ENCODE measurements at places on chromosomes 6 and 20.

DNA sequence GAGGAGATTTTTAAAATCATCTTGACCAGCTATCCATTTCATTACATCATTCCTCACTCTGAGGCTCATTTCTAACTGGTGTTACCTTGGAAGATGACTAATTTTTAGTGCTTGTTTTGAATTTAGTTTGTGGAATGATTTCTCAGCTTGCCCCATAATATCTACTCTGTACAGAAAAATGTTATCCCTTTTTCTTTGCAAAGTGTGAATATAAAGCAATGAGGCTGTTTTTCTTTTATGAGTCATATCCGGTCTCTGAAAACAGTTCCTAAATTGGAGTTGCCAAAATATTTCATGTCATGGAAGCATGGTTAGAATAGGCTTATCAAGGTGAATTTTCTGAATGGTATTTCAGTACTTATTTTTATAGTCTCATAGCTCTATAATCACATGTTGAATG lies 43.8 kb downstream of the FUT9 start:
- no peak for DNase-seq

DNA sequence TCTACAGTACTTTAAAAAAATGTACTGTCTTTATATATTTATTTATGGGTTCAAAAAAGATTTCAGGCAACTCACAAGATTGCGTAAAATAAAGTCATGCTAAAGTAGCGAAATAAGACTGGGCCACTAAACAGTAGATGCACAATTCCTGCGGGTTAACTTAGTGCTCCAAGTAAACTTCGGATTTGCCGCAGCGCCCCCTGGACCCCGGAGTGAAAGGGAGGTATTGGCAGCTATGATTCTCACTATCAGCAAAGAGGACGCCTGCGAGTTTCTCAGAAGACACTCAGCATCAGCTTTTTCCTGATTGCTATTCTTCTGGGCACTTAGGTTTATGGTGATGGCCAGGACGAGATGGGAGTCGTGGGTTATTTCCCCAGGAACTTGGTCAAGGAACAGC lies 1.4 kb downstream of the OTOR start:
- no peak for DNase-seq

GRCh38 chr6:30767158-30767943 lies 23.0 kb upstream of the IER3 start:
- DNase-seq = no peak

GRCh38 chr20:37526839-37527637 lies 638 bp downstream of the BLCAP start:
- DNase-seq = no peak

GRCh38 chr20:17827759-17828559 lies 128.2 kb downstream of the BANF2 start:
- DNase-seq = no peak

- DNase-seq = no peak
Measured at GRCh38 chr6:30378290-30378937, 33.5 kb downstream of the RPP21 start.

DNA sequence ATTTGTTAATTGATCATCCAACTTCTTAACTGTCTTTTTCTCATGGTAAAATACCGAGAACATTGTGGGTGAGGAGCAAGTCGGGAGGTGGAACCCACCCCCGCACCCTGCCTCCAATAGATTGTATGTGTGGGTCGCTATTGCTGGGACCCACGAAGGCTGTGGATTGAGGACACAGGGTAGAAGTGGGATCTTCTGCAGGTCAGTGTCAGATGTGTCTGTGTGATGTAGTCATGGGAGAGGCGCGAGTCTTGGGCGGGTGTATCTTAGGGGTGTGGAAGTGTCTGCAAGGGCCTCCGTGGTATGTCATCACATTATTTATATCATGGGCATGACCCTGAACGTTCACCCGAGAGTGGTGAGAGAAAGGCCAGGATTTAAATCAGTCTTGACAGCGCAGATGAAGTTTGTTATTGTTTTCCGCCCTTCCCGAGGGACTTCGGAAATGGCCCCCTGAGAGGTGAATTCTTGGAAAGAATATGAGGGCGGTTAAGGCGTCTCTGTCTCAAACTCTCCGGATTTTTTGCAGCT lies 472 bp upstream of the PAQR8 start:
- no peak for DNase-seq

- no peak for DNase-seq
Measured at GRCh38 chr6:131572686-131573415, at the start of gene ARG1. TSS of gene ARG1 (plus strand) at chr6:131573226. CDS start at chr6:131573283, 57 bp downstream.

- no peak for DNase-seq
Measured at GRCh38 chr20:41234546-41234945, 83.0 kb downstream of the ZHX3 start.

GRCh38 chr6:129844118-129844891 lies 16.8 kb downstream of the TMEM244 start:
- DNase-seq = no peak

GRCh38 chr6:106064756-106065155 lies 21.4 kb upstream of the PRDM1 start:
- DNase-seq = no peak

DNA sequence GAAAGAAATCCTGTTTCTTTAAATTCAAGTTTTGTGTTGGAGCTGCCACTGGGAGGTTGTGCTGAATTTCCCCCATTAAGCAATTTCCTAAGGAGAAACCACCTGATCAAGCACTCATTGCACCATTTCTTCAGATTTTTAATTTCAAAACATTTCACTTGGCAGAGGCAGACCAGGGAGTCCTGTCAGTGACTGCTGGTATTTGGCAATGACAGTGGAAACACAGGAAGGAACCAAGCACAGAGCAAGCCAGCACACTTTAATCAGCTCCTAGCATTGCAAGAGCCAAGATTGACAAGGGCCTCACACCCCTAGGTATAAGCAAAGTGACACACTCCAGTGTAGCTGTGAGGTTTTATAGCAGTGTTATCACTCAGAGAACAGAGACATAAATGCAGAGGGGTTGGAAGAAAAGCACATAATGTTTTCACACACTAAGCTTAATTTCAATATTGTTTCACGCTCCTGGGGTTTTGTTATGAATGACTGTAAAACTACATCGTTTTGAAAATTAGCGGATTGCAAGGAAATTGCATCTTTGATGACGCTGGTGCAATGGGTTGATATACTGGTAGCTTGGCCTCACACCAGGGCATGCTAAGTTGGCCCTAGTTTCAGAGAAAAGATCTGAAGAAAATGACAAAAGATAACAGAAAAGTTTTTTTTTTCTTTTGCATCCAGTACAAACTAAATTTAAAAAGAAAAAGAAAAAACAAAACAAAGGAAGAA lies 768.4 kb downstream of the TFAP2A start:
- DNase-seq = no peak

DNA sequence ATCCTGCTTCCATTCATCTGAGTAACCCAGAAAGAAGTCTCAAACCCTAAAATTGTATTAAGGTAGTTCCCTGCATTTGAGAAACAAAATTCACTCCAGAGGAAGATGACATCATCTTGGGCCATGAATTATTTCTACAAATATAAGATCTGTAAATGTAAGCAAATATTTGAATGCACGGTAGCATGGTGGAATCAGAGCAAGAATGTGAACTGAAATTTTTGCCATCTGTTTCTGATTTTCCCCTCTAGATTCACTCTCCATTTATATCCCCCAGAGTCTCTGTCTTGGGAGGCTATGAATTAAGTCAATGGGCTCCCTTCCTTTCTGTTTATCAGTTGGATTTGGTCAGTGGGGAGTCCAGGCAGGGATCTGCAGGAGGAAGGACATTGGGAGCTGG lies 5.8 kb upstream of the MAP3K5 start:
- DNase-seq = no peak

DNA sequence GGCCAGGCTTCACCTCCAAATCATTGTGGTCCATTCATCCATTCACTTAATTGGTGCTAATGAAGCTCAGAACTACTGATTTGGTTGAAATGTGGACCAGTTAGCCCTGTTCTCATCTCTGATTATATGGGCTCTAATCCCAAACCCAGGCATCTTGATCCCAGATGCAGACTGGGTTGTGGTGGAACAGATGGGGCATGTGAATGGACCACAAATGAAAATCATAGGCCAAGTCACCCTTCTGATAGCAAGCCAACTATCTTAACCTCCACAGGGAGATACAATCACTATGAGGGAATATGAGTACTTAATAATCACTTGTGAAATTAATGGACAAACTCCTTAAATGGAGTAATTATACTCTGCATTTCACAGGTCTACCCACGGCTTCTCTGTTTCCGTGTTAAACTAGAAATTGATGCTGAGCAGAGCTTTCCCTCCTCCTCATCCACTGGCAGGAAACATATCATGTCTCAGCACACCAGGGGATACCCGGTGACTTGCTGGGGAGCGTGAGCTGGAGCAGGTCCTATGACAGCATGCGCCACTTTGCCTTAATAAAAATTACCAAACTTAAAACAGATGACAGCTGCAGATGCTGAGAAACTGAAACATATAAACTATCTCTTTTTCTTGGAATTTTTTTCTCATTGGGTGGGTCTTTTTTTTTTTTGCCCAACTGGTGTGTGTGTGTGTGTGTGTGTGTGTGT lies 108.8 kb upstream of the HEY2 start:
- no peak for DNase-seq

GRCh38 chr6:123875784-123876183 lies 72.1 kb downstream of the NKAIN2 start:
- DNase-seq = no peak

- DNase-seq = no peak
Measured at GRCh38 chr20:63782051-63782471, 42.5 kb downstream of the SLC2A4RG start.

- no peak for DNase-seq
Measured at GRCh38 chr20:56554869-56555268, 21.8 kb downstream of the FAM209B start.

DNA sequence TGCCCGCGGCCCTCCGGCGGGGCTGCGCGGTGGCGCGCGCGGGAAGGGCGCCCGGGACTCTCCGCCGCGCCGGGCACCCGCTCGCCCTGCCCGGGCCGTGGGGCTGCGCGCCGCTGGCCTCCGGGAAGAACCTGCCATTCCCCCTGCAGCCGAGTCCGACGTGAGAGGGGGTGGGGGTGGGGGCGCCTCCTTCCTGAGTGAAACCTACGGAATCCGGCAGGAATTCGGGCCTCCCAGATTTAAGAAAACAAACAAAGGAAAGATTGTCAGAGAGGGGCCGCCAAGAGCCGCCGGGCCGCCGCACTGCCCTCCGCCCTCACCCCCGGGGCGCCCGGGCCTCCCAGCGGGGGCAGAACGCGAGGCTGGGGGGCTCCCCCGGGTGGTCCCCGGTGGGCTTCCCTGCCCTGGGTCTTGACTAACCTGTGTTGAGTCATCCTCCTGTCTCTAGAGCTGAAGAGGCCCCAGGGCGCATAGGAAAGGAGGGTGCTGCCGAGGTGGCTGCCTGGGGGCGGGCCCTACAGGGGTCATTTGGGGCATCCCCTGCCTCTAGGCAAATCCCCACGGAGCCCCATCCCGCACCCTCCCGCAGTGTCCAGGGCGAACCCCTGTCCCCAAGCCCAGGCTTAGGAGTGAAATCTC lies 42.2 kb upstream of the FOXP4 start:
- no peak for DNase-seq

DNA sequence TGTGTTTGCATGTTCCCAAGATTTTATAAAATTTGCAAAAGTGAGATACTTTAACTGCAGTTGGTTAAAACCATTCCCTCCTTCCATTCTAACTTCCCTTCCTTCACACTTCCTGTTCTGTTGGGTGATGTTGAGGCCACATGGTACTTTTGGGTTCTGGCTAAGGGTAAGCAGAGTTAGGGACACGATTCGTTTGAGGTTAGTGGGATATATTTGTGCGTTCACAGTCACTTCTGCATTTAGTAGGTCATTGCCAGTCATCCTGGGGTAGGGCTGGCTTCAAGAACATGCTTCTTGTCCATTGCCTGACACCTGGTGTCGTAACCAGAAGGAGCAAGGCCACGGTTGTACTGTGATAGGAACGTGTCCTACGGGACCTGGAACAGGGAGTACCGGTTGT lies 340.1 kb downstream of the ZFAND3 start:
- no peak for DNase-seq

DNA sequence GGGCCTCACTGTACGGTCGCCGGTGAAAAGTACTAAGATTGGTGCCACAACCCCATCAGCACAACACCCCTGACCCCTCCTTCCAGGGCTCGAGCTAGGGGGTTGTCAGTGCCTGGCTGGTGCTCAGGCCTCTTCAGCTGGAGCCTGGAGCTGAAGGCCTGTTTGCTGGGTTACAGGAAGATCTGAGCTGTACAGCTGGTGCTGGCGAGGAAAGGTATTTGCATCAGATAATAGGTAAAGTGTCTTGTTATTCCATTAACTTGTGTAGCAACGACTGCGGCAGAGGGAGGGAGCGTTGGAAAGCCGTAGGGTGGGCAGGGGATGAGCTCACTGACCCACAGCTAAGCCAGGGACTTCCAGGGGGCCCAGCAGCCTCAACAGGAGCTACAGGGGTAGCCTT lies 15.8 kb upstream of the SIRPA start:
- DNase-seq = no peak

GRCh38 chr6:164148788-164149187 lies 734.3 kb downstream of the QKI start:
- no peak for DNase-seq

DNA sequence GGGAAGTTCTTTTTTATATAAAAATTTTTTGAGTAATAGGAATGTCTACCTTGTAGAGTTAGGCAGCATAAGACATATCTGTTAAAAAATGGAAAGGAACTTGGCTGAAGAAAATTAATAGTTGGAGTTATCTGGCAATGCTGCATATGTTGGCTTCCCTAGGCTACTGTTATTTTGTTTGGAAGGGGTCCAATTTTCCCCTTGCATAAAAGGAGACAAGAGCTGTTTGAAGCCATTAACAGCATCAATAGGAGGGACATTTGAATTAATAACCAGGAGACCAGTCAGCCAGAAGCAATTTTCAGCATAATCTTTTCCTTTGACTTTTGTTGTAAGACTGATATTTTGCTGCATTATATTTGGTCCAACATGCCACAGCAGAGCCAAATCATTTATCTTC lies 80.9 kb upstream of the TAB2 start:
- DNase-seq = no peak

GRCh38 chr20:1860446-1860845 lies 34.8 kb upstream of the SIRPA start:
- no peak for DNase-seq

- no peak for DNase-seq
Measured at GRCh38 chr20:4090756-4091489, 75.6 kb upstream of the RNF24 start.
